ENCODE measurements at places on chromosomes 7 and 10.

GRCh38 chr7:118350260-118350659 is 125.8 kb downstream of the ANKRD7 start:
- DNase-seq: no peak

GRCh38 chr10:78260141-78260540 is 226.5 kb downstream of the RPS24 start:
- DNase-seq: no peak

DNA sequence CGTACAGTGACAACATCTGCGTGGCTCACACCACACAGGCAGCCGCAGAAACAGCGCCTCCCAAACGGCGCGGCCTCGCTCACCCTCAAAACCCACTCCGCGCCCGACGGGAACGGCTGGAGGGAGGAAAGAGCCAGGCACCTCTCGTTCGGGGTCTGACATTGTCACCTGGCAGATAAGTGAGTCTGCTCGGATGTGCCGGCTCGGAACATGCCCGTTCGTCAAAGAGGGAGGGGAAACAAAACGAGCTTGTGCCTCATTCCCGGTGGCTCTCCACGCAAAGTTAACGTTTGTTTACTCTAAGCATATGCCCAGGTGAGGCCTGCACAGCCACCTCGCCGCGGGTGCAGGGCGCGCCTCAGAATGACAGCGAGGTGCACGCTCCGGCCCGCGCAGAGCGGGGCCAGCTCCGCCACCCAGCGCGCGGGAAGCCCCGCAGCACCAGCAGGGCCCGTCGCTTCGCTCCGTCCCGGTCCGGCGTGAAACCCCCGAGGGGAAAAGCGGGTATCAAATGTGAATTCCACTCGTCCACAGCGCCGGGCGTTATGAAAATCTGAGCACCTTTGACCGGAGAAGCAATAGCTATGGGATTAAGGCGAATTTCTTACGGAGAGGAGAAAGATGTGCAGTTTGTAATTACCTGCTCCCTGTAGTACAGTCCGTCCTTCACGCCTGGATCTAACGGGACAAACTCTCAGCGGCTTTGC is 13.1 kb downstream of the CNPY1 start:
- DNase-seq: no peak

- no peak for DNase-seq
These were observed 6.6 kb upstream of the ZNF786 start for GRCh38 chr7:149097088-149097487.

DNA sequence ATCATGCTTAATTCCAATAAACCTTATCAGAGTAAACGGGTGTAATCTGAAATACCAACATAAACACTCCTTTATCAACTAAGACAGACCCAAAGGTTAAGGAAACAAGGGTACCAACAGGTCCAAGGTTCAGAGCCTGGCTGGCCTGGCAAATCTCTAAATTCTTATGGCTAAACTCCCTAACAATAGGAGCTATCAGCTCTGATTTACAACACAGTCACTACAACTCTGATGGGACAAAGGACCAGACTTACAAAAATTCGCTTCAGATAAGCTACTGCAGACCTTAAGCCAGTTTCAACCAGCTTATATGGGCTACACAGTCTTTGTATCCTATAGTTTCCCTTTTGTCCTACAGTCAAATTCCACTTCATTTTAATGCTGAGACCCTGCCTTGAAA is 381.9 kb downstream of the ZWINT start:
- no peak for DNase-seq

- no peak for DNase-seq
These were observed 48.0 kb upstream of the DLG5 start for GRCh38 chr10:77974396-77975074.

DNA sequence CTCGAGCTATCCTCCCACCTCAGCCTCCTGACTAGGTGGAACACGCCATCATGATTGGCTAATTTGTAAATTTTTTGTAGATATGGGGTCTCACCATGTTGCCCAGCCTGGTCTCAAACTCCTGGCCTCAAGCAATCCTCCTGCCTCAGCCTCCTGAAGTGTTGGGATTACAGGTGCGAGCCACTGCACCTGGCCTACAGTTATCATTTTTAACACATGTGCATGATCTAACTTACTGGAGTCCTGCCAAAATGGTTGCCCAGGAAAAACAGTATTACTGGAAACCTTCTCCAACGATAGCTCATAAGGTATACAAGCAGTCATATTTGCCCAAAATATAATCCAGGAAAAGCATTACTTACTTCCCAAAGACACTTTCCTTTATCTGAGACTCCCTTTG is 20.2 kb downstream of the MRPL32 start:
- DNase-seq: no peak

GRCh38 chr7:151076863-151077704 is 3.5 kb downstream of the FASTK start:
- no peak for DNase-seq

DNA sequence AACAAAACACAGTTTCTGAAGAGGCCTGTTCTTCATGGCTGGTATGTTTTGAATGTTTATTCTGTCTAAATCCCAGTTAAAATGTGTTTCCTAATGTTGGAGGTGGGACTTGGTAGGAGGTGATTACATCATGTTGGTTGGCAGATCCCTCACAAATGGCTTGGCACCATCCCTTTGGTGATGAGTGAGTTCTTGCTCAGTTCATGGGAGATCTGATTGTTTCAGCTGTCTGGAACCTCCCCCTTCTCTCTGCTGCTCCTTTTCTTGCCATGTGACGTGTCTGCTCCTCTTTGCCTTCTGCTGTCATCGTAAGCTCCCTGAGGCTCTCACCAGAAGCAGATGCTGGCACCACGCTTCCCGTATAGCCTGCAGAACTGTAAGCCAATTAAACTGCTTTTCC is 383.6 kb upstream of the TPK1 start:
- no peak for DNase-seq
